ENCODE measurements at places on chromosomes 1 and 21. TPM values are rescaled to one million over a fixed set of nuclear protein-coding genes. Genes with fewer than 3 reads are reported as not detected.
A peak's percentile ranks its signal among the peaks of the same experiment; 100 is the strongest.

- H3K4me1 ChIP-seq: peaks cover 96% of the 10 kb centered on the region
- H3K27me3 ChIP-seq: no peaks in the 10 kb centered on the region
- no peak overlapping the region for H3K27ac ChIP-seq
- no peaks in the 10 kb centered on the region for H3K36me3 ChIP-seq
- no peak overlapping the region for H3K4me3 ChIP-seq
These were observed 5.7 kb downstream of the SZRD1 start for GRCh38 chr1:16372535-16373285.

GRCh38 chr1:39562886-39563285 is 13.7 kb downstream of the PABPC4 start:
- no peaks in the 10 kb centered on the region for H3K4me1 ChIP-seq
- H3K4me3 ChIP-seq: no peak overlapping the region
- H3K27ac ChIP-seq: no peak overlapping the region
- no peak for DNase-seq

- peaks cover 21% of the 10 kb centered on the region for H3K4me1 ChIP-seq
- no peaks in the 10 kb centered on the region for H3K27me3 ChIP-seq
- no peak overlapping the region for H3K27ac ChIP-seq
These were observed 177.6 kb downstream of the RASAL2 start for GRCh38 chr1:178271471-178271870.

DNA sequence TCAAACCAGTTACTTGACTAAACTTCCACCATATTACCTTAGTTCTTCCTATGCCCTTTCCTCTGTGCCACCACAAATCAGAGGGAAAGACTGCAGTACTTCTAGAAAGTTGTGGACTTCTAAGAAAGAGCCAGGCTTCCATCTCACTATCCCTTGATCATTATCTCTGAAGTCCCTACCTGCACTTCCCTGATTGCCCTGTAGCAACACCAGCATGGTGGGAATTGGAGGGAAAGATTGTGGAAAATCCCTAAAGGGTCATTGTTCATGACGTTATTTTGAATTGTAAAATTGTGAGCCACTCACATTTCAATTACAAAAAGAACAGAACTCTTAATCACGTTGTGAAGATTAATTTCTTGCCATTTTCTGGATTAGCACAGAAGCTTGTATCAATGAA is 23.4 kb upstream of the KIAA1614 start:
- DNase-seq: no peak
- peaks cover 8% of the 10 kb centered on the region for H3K36me3 ChIP-seq
- no peak overlapping the region for H3K4me3 ChIP-seq
- no peaks in the 10 kb centered on the region for H3K4me1 ChIP-seq

The HDAC1 gene
- 72.7 TPM for total RNA-seq

The SUSD4 gene
- 3.9 TPM for total RNA-seq

DNA sequence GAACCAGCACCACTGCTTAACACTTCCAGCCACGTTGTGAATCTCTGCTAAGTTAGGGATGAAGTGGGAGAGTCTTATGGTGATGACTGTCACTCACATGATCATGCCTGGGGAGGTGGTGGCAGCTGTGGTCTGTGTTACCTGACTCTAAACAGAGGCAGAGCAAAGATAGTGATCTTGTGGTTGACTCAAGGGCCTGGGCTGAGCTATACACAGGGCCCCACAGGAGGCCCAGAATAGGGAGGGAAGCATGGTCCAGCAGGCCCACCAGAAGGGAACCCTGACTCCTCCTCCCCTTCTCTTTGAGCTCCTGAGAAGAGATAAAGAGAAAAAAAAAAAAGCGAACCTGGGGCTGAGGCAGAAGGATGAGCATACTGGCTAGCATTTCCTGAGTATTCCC is 55.0 kb downstream of the PLXNA2 start:
- H3K27ac ChIP-seq: no peak overlapping the region
- no peak overlapping the region for H3K4me3 ChIP-seq
- DNase-seq: no peak
- peaks cover 16% of the 10 kb centered on the region for H3K4me1 ChIP-seq
- H3K27me3 ChIP-seq: no peaks in the 10 kb centered on the region
- no peaks in the 10 kb centered on the region for H3K36me3 ChIP-seq

DNA sequence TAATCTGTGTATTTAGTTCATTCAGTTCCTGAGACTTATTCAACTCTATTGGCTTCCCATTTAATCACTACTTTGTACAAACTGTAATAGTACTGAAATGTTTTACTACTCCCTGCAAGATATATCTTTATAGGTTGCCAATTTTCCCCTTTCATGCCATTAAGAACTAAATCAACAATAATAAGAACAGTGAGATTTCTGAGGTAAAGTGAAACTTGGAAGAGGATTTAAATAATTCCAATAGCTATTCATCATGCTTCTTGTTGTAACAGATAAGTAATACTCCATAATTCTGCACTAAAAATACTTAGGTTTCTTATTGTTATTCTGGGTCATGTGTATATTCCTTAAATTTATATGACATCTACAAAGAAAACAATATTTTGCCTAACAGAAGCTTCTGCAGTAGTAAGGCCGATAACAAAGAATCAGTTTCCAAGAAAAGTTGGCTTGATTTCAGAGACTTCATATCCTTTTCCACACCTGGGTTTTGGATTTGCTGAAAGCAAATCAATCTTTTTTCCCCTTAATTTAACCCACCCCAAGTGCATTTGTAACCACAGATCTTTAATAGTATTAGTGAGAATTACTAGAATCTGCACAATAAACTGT is 258.3 kb downstream of the FAF1 start:
- no peak for DNase-seq
- no peaks in the 10 kb centered on the region for H3K27me3 ChIP-seq
- H3K27ac ChIP-seq: peak overlapping the region; percentile 45
- no peaks in the 10 kb centered on the region for H3K36me3 ChIP-seq

GRCh38 chr1:159920651-159921050 is 4.7 kb downstream of the TAGLN2 start:
- no peak overlapping the region for H3K4me3 ChIP-seq
- H3K4me1 ChIP-seq: peaks cover 33% of the 10 kb centered on the region
- no peak for DNase-seq
- peak overlapping the region; percentile 98 for H3K27ac ChIP-seq
- peaks cover 51% of the 10 kb centered on the region for H3K36me3 ChIP-seq

GRCh38 chr21:46626975-46627501 is 8.4 kb upstream of the PRMT2 start:
- H3K4me3 ChIP-seq: no peak overlapping the region
- peak overlapping the region; percentile 73 for H3K27ac ChIP-seq
- no peaks in the 10 kb centered on the region for H3K36me3 ChIP-seq

- peak; percentile 78 for DNase-seq
- H3K27me3 ChIP-seq: no peaks in the 10 kb centered on the region
- no peaks in the 10 kb centered on the region for H3K36me3 ChIP-seq
- H3K27ac ChIP-seq: peak overlapping the region; percentile 86
These were observed 36.6 kb upstream of the SLC44A3 start for GRCh38 chr1:94783342-94784189.

The ZZZ3 gene
- 42.3 TPM for total RNA-seq

- DNase-seq: no peak
- no peaks in the 10 kb centered on the region for H3K36me3 ChIP-seq
- no peak overlapping the region for H3K4me3 ChIP-seq
- peaks cover 3% of the 10 kb centered on the region for H3K4me1 ChIP-seq
These were observed 35.4 kb upstream of the CITED4 start for GRCh38 chr1:40897513-40897912.

The KIF26B gene
- total RNA-seq: 7.6 TPM

The AVPR1B gene
- not detected for total RNA-seq

DNA sequence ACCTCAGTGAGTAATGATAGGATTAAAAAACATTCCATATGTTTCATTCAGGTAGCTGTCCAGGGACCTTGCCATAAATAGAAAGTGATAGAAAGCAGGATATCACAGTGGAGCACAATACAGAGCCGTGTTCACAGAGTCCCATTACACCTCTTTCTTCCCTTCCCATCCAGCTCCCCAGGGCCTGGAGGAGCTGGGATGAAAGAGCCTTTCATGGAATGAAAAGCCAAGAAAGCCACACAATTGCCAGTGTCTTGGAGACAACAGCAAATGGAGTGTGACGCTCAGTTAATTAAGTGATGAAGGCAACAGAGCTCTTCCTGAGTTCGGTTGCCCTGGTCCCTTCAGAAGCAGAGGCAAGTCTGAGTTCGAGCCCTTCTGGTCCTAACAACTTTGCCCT is 387.3 kb upstream of the PLXNA2 start:
- H3K36me3 ChIP-seq: no peaks in the 10 kb centered on the region
- H3K4me1 ChIP-seq: no peaks in the 10 kb centered on the region
- DNase-seq: no peak
- H3K4me3 ChIP-seq: no peak overlapping the region
- no peaks in the 10 kb centered on the region for H3K27me3 ChIP-seq
- H3K27ac ChIP-seq: no peak overlapping the region

The OR10Z1 gene
- not detected for total RNA-seq

GRCh38 chr1:91651661-91652071 is 151.0 kb downstream of the CDC7 start:
- H3K27me3 ChIP-seq: no peaks in the 10 kb centered on the region
- no peaks in the 10 kb centered on the region for H3K36me3 ChIP-seq
- H3K4me1 ChIP-seq: no peaks in the 10 kb centered on the region
- no peak overlapping the region for H3K4me3 ChIP-seq
- peak overlapping the region; percentile 52 for H3K27ac ChIP-seq
- peak; percentile 63 for DNase-seq

The MFSD2A gene
- total RNA-seq: 98.0 TPM

DNA sequence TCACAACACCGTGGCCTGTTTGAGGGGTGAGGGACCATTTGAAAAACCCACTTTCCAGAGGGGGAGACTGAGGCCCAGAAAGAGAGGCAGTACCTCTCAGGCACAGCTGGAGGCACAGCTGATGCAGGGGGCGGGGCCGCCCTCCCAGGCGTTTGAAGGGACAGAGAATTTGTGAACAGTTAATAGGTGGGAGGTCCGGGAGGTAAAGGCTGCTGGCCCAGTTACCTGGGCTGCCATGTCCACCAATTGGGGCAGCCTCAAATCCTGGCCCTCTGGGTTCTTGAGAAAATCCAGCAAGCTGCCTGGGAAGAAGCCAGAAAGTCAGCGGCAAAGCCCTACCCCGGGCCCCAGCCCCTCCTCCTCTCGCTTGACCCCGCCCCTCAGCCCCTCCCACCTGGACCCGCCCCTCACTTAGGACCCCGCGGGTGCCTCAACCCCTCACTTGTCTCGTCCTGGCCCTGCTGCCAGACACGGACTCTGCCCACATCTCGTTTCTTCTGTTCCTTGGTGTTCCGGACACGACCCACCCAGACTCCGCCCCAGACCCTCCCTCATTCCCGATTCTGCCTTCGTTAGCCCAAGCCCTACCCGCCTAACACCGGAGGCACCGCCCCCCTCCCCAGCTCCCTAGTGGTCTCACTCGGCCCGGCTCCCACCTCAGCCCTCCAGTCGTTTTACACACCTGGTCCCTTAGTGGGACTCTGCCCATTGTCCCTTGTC is 10.8 kb upstream of the AHDC1 start:
- no peaks in the 10 kb centered on the region for H3K36me3 ChIP-seq
- H3K4me1 ChIP-seq: peaks cover 64% of the 10 kb centered on the region
- H3K27me3 ChIP-seq: no peaks in the 10 kb centered on the region
- DNase-seq: peak; percentile 53

GRCh38 chr1:116330846-116331245 is 42.2 kb upstream of the ATP1A1 start:
- peaks cover 7% of the 10 kb centered on the region for H3K4me1 ChIP-seq
- no peak overlapping the region for H3K27ac ChIP-seq
- no peaks in the 10 kb centered on the region for H3K27me3 ChIP-seq
- H3K4me3 ChIP-seq: no peak overlapping the region

DNA sequence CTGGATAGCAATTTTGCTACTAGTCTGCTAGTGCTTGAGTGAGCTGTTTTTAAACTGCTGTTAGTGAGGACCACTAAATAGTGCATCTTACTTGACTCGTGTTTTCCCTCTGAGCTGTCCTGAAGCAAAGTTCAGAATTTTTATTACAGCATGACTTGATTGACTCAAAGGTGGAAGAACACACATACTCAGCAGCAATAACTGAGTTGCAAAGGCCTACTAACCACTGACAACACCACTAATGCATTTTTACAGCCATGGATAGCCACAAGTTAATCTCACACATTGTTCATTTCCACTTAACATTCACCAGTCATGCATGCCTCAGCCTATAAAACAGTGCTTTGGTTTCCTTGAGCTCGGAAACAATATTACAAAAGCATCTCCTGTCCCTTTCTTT is 148.7 kb downstream of the RUNX1 start:
- H3K4me1 ChIP-seq: no peaks in the 10 kb centered on the region
- DNase-seq: no peak
- no peak overlapping the region for H3K27ac ChIP-seq
- H3K4me3 ChIP-seq: no peak overlapping the region

DNA sequence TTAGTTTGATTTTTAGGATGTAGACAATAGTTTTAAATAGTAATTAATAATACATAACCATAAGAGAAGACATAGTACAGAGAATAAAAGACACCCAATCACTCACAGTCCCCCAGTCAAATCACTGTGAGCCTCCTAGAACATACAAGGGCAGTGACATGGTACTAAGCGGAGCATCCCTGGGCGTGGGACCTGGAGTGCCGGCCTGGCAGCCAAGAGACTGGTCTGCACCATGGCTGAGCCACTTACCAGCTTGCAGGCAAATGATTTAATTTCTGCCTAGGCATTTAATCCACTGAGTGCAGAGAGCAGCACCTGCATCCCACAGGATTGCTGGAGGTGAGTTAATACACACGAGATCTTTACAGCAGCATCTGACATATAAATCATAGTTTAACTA is 20.4 kb downstream of the SDHB start:
- no peaks in the 10 kb centered on the region for H3K4me1 ChIP-seq
- H3K27ac ChIP-seq: no peak overlapping the region
- H3K27me3 ChIP-seq: no peaks in the 10 kb centered on the region
- no peak overlapping the region for H3K4me3 ChIP-seq

- no peaks in the 10 kb centered on the region for H3K4me1 ChIP-seq
- H3K4me3 ChIP-seq: no peak overlapping the region
- H3K27ac ChIP-seq: no peak overlapping the region
- no peak for DNase-seq
- H3K36me3 ChIP-seq: no peaks in the 10 kb centered on the region
These were observed 10.7 kb upstream of the OTUD7B start for GRCh38 chr1:150021191-150021694.

- H3K4me3 ChIP-seq: no peak overlapping the region
- no peak for DNase-seq
- H3K36me3 ChIP-seq: no peaks in the 10 kb centered on the region
- no peaks in the 10 kb centered on the region for H3K27me3 ChIP-seq
These were observed 874.1 kb upstream of the B3GALT2 start for GRCh38 chr1:194060481-194060880.

The CHRNB2 gene
- total RNA-seq: not detected

The ETV3L gene
- not detected for total RNA-seq

GRCh38 chr1:99814373-99814900 is 35.7 kb upstream of the AGL start:
- H3K4me3 ChIP-seq: no peak overlapping the region
- H3K36me3 ChIP-seq: no peaks in the 10 kb centered on the region
- no peaks in the 10 kb centered on the region for H3K27me3 ChIP-seq
- H3K4me1 ChIP-seq: no peaks in the 10 kb centered on the region

- H3K4me1 ChIP-seq: no peaks in the 10 kb centered on the region
- no peaks in the 10 kb centered on the region for H3K36me3 ChIP-seq
- no peaks in the 10 kb centered on the region for H3K27me3 ChIP-seq
- H3K27ac ChIP-seq: no peak overlapping the region
- no peak overlapping the region for H3K4me3 ChIP-seq
These were observed 239.4 kb upstream of the POU3F1 start for GRCh38 chr1:38285807-38286530.

DNA sequence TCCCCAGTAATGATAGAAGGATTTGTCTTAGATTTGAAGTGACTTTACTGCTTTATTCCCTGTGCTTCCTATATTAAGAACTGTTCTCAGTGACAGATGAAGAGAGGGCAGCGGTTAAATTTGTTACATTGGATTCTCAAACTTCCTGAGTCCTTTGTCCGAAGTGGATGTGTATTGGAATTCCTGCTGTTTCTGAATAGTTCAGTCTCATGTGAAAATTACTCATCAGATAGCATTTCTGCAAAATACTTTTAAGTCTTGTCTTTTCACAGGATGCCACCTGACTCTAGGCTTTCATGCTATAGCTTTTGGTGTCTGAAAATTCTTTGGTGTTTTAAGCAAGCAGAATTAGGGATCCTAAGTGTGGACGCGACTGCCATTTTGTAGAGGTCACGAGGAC is 83.6 kb downstream of the PRDM2 start:
- peak overlapping the region; percentile 61 for H3K27ac ChIP-seq
- peaks cover 37% of the 10 kb centered on the region for H3K4me1 ChIP-seq
